ENCODE measurements at places on chromosomes 13 and 19.

DNA sequence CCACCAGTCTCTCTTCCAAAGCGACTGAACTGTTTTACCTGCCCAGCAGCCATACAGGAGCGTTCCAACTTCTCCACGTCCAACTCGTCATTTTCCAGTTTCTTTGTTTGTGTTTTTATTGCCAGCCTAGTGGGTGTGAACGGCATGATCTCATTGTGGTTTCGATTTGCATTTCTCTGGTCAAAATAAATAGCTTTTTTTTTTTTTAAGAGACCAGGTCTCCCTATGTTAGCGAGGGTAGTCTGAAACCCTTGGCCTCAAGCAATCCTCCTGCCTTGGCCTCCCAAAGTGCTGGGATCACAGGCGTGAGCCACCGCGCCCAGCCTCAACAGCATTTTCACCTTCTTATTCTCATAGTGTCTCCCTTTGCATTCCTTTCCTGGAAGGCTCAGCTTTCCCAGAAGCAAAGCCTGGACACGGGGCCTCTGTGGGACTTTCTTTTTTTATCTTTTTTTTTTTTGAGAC lies 4.2 kb upstream of the JSRP1 start:
- no peak for DNase-seq

DNA sequence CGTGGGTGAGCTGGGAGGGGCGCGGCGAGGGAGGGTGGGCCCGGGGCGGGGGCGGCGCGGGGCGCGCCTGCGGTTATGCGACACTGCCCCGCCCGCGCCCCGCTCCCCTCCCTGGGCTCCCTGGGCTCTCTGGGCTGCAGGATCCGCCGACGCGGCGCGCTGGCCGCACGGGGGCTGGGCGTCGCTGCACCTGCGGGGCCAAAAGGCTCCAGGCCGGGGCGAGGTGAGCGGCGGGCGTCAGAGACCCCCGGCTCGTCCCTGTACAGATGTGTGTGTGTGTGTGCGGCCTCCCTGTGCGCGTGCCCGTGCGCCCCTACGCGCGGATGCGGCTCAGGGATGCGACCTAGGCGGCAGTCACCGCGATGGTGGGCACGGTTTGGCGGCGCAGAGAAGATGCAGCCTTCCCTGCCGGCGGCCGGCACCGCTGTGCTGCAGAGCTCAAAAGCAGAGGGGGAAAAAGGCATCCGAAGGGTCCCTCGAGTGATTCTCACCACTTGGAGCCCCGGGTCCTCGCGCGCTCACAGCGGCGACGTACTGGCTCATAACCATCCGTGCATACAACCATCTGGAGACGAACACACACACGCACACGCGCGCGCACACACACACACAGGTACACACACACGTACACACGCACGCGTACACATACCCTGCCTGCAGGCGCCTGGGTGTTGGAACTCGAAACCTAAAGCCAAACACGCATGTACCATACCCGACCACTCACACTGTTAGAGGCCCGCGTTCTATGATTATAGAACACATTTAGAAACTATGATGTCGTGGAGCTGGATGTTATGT lies 709 bp downstream of the ATP8A2 start:
- no peak for DNase-seq

- DNase-seq: peak; percentile 61
Measured at GRCh38 chr19:55340784-55341147, 1.1 kb downstream of the KMT5C start.

DNA sequence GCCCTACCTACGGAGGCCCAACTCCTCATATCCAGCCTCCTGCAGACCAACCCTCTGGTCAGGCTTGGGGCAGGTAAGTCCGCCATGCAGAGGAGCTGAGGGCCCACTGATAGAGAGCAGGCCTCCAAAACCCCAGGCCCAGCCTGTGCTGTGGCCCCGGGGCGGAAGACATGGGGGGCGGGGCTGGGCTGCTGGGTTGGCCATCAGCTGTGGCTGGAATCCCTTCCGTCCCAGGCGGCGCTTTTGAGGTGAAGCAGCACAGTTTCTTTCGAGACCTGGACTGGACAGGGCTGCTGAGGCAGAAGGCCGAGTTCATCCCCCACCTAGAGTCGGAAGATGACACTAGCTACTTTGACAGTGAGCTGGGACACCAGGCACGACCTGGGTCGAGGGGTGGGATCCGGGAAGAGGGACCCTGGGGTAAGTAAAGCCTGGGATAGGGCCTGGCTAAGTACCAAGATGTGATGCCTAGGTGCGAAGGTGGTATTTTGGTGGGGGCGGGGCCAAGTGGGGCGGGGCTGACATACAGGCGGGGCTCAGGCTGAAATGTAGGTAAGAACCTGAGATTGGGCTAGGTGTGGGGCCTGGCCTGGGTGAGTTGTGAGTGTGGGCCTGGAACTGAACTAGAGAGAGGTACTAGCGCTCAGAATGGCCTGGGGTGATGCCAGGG lies 15.4 kb downstream of the DNASE2 start:
- no peak for DNase-seq

DNA sequence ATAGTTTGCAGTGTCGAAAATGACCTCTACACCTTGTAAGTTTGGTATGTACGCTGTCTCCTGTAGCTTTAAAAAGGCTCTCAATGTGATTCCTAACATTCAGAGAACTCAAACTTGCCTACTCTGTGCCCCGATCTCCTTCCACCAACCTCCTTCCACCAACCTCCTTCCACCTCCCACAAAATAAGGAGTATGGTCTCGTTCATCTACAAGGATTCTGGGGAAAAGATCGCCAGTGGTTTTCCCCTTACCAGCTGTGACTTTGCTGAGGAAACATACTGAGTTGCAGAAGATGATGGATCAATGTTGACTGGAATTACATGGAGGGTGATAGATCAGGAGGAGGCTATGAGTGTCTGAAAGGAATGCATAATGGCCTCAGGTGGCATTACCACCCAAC lies 16.0 kb downstream of the MYO16 start:
- no peak for DNase-seq

GRCh38 chr13:110419381-110419791 lies 112.3 kb downstream of the COL4A2 start:
- no peak for DNase-seq

- no peak for DNase-seq
Measured at GRCh38 chr13:98782654-98783053, 30.2 kb upstream of the SLC15A1 start.

GRCh38 chr19:28501976-28502375 lies 711.0 kb downstream of the UQCRFS1 start:
- no peak for DNase-seq

- no peak for DNase-seq
Measured at GRCh38 chr13:36038785-36039555, 92.2 kb downstream of the DCLK1 start.

Measured in right hindlimb (tissue), 1 donor.